Ascending aorta (tissue), 2 donors: ENCODE measurements at places on chromosomes 12 and 14. TPM values are rescaled to one million over a fixed set of nuclear protein-coding genes. Genes with fewer than 3 reads are reported as not detected.
A peak's percentile ranks its signal among the peaks of the same experiment; 100 is the strongest.

- peak overlapping the region; percentile 78 for H3K27ac ChIP-seq
- H3K4me3 ChIP-seq, result peak overlapping the region; percentile 59
- DNase-seq, result no peak
- no peaks in the 10 kb centered on the region for H3K36me3 ChIP-seq
- H3K27me3 ChIP-seq, result no peaks in the 10 kb centered on the region
These were observed 12.5 kb upstream of the IRF2BPL start for GRCh38 chr14:77040741-77041653.

Gene GPR33
- total RNA-seq, result not detected

DNA sequence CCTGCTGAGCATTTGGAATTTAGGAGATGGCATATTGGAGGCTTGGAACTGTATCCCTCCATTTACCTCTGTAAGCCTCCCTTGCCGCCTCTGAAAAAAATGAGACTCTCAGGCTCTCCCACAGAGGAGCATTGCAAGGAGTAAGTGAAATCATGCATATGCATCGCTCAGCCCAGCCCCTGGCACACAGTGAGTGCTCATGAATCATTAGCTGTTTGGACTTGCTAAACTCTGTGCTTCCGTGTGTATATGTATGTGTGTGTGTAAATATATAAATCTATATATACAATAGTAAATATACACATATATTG lies 17.1 kb upstream of the TBX3 start:
- H3K27ac ChIP-seq, result no peak overlapping the region
- H3K27me3 ChIP-seq, result peaks cover 19% of the 10 kb centered on the region
- H3K4me3 ChIP-seq, result no peak overlapping the region
- no peak for DNase-seq

GRCh38 chr14:61392297-61392696 lies 70.9 kb downstream of the PRKCH start:
- no peaks in the 10 kb centered on the region for H3K27me3 ChIP-seq
- no peak overlapping the region for H3K4me3 ChIP-seq
- H3K27ac ChIP-seq, result no peak overlapping the region
- no peak for DNase-seq
- no peaks in the 10 kb centered on the region for H3K36me3 ChIP-seq

Gene RNASE1
- 515 TPM for total RNA-seq

Gene ZBTB42
- total RNA-seq, result 23.5 TPM
